SJSA1 (cell line): ENCODE measurements at places on chromosomes 5 and 9. TPM values are rescaled to one million over a fixed set of nuclear protein-coding genes. Genes with fewer than 3 reads are reported as not detected.

The ADGRD2 gene
- not detected in 2 replicates for total RNA-seq

The MCC gene
- total RNA-seq: 22.8 and 31.3 TPM in 2 replicates

The IL31RA gene
- total RNA-seq: 6.8 and 8.9 TPM in 2 replicates

The CCDC69 gene
- total RNA-seq: 0.03 and 0.39 TPM in 2 replicates

The IL7R gene
- 86.6 and 90.1 TPM in 2 replicates for total RNA-seq

The NEUROG1 gene
- not detected in 2 replicates for total RNA-seq

DNA sequence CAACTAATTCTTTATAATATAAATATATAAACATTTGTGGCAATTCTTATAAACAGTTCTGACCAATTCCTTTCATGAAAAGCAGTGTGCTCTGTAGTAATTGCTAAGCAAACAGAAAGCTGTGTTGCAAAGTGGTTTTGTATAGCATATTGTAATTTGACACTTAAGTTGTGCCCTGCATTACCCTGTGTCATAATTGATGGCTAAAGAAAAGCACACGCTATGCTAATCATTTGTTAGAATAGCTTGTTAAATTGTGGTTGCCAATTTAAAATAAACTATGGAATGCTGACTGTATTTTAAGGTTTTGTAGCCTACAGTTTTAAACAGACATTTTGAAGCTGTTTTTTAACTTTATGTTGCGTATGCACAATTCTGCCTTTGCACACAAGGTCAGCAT, 140.0 kb downstream of the PBX3 start:
- no peak overlapping the region for H3K27ac ChIP-seq
- H3K4me3 ChIP-seq: no peak overlapping the region
- peaks cover 14% of the 10 kb centered on the region for H3K27me3 ChIP-seq
- DNase-seq: no peak

DNA sequence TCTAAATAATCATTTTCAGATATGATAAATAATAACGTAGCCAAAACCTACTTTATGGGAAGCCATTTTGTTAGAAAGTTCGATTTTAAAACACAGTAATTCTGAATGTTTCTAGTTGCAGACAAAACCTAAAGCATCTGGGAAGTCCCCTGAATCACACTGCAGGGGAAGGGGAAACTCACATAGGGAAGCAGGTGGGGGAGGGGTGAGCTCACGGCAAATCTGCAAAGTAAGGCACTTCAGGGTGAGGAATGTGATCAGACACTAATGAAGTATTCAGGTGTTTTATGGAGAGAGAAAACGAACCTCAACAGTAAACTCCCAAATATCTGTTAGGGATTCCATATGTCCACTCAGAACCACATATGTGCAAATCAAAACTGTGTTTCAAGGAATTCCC, 70.7 kb downstream of the EPB41L4A start:
- no peak overlapping the region for H3K4me3 ChIP-seq
- H3K27me3 ChIP-seq: peaks cover 3% of the 10 kb centered on the region; the same call in 1 of the 2 replicates
- H3K4me1 ChIP-seq: no peaks in the 10 kb centered on the region
- no peak overlapping the region for H3K27ac ChIP-seq

DNA sequence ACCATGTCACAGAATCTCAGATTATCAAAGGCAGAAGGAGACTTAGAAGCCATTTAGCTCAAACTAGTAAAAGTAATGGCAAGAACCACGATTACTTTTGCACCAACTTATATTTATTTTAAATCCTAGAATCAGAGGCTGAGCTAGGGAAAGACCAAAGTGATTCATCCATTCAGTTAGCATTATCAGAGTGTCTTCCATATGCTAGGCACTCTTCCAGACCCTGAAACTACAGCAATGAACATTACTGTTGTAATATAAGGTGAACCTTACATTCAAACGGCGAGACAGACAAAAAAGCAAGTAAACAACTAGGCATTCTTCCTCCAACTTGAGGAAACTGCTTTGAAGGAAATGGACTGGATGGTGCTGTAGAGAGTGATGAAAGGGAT, 7.9 kb downstream of the PDE6A start:
- no peak overlapping the region for H3K27ac ChIP-seq
- H3K36me3 ChIP-seq: no peaks in the 10 kb centered on the region
- no peaks in the 10 kb centered on the region for H3K27me3 ChIP-seq
- peaks cover 39% of the 10 kb centered on the region for H3K4me1 ChIP-seq
- H3K4me3 ChIP-seq: no peak overlapping the region
- DNase-seq: no peak

The PDE8B gene
- not detected in 2 replicates for total RNA-seq

The PCDHB7 gene
- 0.85 and 0.87 TPM in 2 replicates for total RNA-seq

- H3K4me3 ChIP-seq: no peak overlapping the region
- no peaks in the 10 kb centered on the region for H3K27me3 ChIP-seq
- no peak overlapping the region for H3K27ac ChIP-seq
- no peaks in the 10 kb centered on the region for H3K36me3 ChIP-seq
- H3K4me1 ChIP-seq: peaks cover 4% of the 10 kb centered on the region; the same call in 1 of the 2 replicates
- no peak for DNase-seq
These were observed 24.4 kb upstream of the SYNPO start for GRCh38 chr5:150616024-150616470.

- H3K4me1 ChIP-seq: peaks cover 28% of the 10 kb centered on the region
- no peak overlapping the region for H3K4me3 ChIP-seq
- H3K27ac ChIP-seq: no peak overlapping the region
- H3K36me3 ChIP-seq: no peaks in the 10 kb centered on the region
- no peak for DNase-seq
These were observed 220.8 kb downstream of the PRR16 start for GRCh38 chr5:120684749-120685415.

DNA sequence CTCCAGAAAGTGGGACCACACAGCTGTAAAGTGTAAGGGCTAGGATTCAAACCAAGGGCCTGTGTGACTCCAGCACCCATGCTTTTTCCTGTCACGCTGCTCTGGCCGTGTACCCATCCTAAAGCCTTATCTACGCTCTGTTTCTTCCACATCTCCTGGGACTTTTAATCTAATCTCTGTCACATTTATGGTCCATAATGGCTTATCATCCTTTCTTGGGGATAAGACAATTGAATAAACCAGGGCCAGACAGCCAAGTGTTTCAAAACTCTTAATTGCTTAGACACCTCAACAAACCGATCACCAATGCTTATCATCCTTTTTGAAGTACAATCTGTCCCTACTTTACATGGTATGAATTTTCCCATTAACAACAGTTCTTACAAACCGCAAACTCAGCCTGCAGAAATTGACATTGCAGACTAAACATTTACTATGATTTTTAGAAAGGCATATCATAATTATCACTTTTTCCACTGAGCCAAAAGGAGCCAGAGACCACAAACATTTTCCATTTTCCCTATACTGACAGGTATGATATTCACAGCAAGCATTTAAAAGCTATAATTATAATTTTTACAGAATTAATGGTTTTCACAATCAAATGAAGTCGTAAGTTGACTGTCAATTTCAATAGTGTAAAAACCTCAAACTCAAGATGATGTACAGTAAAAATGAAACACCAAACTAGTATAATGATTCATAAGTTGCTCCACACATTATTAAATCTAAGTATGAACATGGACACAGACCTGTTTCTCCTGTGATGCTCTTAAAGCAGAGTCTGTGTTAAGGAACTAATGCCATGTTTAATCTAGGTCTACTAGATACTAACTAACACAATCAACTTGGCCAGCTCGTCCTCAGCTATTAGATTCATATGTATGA, 99.5 kb downstream of the FBXW11 start:
- no peak overlapping the region for H3K27ac ChIP-seq
- 0 out of 2 replicates have a peak, but pooled peaks cover 3% of the 10 kb centered on the region for H3K4me1 ChIP-seq
- H3K27me3 ChIP-seq: no peaks in the 10 kb centered on the region
- H3K36me3 ChIP-seq: peaks cover 36% of the 10 kb centered on the region
- DNase-seq: no peak

The POLR3G gene
- 2.5 and 5.0 TPM in 2 replicates for total RNA-seq

- peaks cover 5% of the 10 kb centered on the region; the same call in 1 of the 2 replicates for H3K36me3 ChIP-seq
- peak overlapping the region; percentile 38; the same call in 1 of the 2 replicates for H3K27ac ChIP-seq
- no peak overlapping the region for H3K4me3 ChIP-seq
- peak; percentile 47 for DNase-seq
- no peaks in the 10 kb centered on the region for H3K27me3 ChIP-seq
These were observed 67.6 kb downstream of the ARHGEF28 start for GRCh38 chr5:73693573-73694061.

The DMRTA1 gene
- 0.25 and 1.1 TPM in 2 replicates for total RNA-seq

The NOXA1 gene
- not detected in 2 replicates for total RNA-seq

DNA sequence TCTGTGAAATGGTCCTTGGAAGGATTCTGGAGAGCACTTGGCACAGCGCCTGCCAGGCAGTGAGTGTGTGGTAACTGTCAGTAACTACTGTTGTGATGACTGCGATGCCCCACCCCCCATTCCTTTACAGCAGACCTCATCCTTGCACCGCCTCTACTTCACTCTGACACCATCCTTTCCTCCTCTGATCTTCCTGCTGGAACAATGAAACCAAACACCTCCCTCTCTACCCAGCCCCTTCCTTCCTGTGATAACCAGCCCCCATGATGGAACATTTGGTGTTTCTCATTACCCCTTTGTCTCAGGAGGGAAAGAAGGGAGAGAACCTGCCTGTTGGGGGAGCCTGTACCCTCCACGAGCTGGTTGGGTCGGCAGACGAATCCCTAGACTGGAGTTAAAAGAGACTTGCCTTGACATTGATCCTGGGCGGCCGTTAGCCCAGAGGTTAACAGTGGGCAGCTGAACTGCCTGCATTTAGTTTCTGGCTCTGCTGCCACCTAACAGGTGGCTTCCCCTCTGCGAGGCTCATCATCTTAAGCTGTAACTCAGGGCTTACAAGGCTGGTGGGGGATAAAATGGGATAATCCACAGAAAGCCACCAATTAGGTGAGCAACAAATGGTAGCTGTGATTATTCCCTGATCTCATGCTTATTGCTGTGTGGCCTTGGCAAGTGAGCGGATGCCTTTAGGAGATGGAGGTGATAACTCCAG, 34.2 kb upstream of the GRPEL2 start:
- no peak overlapping the region for H3K27ac ChIP-seq
- no peaks in the 10 kb centered on the region for H3K27me3 ChIP-seq
- DNase-seq: peak; percentile 76
- peaks cover 48% of the 10 kb centered on the region for H3K36me3 ChIP-seq

- H3K27me3 ChIP-seq: peaks cover 74% of the 10 kb centered on the region
- DNase-seq: peak; percentile 53
- H3K36me3 ChIP-seq: no peaks in the 10 kb centered on the region
These were observed at the start of gene EPB41L4A for GRCh38 chr5:112419164-112419985. TSS of gene EPB41L4A (minus strand) at chr5:112419277. CDS start at chr5:112419039, 238 bp downstream.

- no peak overlapping the region for H3K4me3 ChIP-seq
- H3K36me3 ChIP-seq: no peaks in the 10 kb centered on the region
- DNase-seq: no peak
These were observed 60.5 kb upstream of the CD180 start for GRCh38 chr5:67257077-67257476.
